ENCODE measurements at places on chromosomes 11 and 22. TPM values are rescaled to one million over a fixed set of nuclear protein-coding genes. Genes with fewer than 3 reads are reported as not detected.
A peak's percentile ranks its signal among the peaks of the same experiment; 100 is the strongest.

DNA sequence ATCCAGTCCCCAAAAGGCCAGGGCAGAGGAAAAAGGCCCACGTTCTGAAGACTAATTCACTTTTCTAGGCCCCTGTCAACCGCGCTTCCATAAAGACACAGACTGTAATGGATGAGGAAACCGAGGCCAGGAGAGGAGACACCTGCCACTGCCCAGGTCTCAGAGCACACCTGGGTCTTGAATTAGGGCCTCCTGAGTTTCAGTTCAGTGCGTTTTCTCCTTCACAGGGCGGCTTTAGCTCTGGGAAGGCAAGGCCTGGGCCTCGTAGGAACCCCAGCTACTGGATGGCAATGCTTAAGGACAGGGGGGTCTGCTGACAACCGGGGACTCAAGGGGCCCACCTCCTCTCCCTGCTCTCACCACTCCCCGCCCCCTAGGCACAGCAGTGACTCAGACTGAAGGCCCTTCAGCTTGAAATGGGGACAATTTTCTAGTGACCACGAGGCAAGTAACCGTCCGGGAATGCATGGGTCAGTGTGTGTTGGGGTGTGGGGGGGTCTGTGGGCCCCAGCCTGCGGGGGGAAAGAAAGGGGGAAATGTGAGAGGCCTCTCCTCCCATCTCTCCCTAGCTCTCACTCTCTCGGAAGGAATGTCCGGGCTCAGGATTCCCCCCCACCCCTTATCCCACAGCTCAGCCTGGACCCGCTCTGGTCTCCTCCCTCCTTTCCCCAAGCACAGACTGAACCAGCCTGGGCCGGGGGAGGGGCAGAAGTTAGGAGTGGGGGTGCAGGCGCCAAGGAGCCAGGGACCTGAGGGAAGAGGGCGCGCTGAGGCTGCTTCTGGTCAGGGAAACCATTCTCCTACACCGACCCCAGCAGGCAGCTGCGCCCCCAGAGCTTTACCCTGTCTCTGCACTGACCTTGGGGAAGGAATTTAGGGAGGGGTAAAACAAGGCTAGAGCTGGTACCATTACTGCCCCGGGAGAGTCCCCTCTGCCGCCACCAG lies 17.2 kb downstream of the CREB3L1 start:
- DNase-seq, result no peak

- DNase-seq, result peak; percentile 21
Measured at GRCh38 chr11:662689-663274, 25.7 kb downstream of the DRD4 start.

NCF4 gene
- total RNA-seq, result not detected

ADAMTS8 gene
- total RNA-seq, result 0.74 TPM

NLRP14 gene
- total RNA-seq, result not detected

DLG2 gene
- total RNA-seq, result 0.06 TPM

PRODH gene
- 7.0 TPM for total RNA-seq
